ENCODE measurements at places on chromosomes 11 and 22.

DNA sequence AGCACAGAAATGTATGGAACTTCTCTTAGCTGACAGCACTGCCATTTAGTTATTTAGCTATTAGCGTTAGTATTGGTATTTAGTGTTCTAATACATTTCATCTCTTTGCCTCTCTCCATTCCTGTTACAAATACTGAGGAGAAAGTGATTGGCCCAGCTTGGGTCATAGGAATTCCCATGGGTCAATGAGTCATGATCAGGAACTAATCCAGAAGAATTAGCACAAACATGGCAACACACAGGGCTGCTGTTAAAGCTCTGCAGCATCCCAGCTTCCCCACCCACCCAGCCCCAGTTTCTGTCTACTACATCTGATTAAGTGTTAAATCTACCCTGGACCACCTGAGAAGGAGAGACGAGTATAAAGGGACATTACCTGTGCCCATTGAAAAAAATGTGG, 36.1 kb downstream of the PDGFD start:
- no peak for DNase-seq

DNA sequence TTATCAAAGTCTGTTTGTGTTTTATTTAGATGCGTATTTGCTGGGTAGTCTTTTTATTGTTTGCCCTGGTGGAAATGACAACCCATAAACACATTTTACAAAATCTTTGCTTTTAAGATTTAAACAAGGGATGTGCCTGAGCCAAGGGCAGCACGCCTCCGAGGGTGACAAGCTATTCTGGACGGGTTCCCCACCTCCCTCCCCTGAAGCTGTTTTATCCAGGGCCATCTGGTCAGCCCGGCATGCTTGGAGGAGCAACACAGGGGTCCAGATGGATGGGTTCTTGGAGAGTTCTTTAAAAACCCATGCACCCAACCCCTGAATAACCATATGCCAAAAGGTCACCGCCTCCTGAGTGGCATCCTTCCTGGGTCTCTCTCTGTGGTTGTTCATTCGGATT, 408.9 kb downstream of the OPCML start:
- DNase-seq: no peak

GRCh38 chr11:70523384-70524095, 125.2 kb downstream of the CTTN start:
- no peak for DNase-seq

- no peak for DNase-seq
Observed at GRCh38 chr11:1714908-1715885, 18.2 kb downstream of the KRTAP5-6 start.

GRCh38 chr11:128409476-128409875, 177.9 kb downstream of the ETS1 start:
- DNase-seq: no peak

DNA sequence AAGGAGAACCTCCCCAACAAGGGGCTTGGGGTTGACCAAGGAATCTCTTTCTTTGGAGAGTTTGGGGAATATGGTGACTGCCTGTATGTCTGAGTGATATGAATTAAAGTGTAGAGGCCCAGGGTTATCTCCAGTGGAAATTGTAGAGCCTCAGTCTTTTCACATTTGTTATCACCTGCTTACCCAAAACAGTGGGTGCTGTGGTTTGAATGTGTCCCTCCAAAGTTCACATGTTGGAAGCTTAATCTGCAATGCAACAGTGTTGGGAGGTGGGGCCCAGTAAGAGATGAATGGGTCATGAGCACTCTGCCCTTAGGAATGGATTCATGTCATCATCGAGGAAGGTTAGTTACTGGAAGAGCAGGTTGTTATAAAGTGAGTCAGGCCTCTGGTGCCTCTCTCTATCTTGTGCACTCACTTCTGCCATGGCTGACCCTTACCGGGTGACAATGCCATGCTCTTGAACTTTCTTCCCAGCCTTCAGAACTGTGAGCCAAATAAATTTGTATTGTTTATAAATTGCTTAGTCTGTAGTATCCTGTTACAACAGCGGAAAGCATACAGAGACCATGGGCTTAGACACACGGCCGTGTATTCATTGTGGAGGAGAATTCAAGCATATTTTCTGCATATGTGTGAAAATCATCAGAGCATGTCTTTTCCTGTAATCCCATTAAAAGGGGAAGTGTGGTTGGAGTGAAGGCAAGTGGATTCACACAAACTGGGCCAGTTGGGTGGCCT, 114.1 kb upstream of the TBCEL start:
- DNase-seq: no peak

- DNase-seq: no peak
Observed at GRCh38 chr22:17434856-17435255, 65.6 kb downstream of the CECR2 start.

- no peak for DNase-seq
Observed at GRCh38 chr11:120280600-120281051, 40.7 kb downstream of the POU2F3 start.

GRCh38 chr11:102197670-102198139, 87.5 kb downstream of the YAP1 start:
- DNase-seq: no peak

DNA sequence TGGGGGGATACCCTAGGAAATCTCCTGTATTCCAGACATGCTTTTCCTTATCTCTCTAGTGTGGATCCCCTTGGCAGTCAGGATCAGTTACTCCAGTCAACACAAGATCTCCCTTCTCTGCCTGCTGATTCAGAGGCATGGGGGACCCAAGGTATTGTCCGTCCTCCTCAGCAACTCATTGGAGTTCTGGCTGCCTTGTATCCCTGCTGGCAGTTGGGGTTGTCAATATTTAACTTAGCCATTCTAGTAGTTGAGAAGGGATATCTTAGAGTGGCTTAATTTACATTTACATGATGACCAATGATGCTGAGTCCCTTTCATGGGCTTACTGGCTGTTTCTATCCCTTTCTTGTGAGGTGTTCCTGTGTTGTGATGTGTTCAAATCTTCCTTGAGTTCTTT, 74.2 kb downstream of the GRK3 start:
- DNase-seq: no peak

DNA sequence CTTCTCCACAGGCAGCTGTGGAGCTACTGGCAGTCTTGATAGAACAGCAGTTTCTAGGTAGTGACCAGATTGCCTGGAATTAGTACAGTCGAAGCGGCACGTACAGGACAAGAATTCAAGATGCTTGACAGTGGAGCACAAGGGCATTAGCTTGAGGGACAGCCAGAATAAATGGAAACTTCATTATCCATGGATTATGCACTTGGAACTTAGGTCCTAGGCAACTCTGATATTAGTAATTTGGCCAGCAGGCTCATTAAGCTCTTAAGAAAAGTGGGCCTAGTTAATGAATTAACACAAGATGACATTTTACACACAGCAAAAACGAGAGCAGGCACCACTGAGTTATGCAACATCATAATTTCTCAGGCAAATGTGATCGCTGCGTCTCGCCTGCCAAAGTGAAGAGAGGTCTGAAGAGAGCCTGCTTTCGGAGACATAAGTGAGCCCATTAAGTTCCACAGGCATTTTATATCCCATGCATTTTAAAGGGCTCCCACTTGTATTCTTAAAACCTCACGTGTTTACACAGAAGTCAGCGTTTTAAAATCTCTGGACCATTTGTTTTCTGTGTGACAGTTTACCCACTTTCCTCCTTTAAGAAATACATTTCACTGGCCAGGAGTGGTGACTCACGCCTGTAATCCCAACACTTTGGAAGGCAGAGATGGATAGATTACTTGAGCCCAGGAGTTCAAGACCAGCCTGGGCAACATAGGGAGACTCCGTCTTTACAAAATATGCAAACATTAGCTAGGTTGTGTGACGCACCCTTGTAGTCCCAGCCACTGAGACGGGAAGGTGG, 66.2 kb downstream of the COMMD9 start:
- DNase-seq: no peak

DNA sequence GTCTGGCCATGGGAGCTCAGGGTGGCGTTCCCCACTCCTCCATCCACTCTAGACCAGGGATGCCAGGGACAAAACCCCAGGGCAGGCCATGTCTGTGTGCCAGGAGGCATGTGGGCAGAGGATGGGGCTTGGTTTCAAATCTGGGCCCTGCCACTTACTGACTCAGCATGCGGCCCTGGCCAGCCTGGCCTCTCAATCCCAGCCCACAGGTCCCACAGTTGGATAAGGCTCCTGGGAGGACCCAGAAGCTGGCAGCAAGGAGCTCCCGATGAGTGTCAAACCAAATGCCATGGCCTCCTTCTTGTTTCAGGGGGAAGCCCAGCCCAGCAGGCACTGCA, 1290.4 kb downstream of the BRD1 start:
- DNase-seq: no peak

DNA sequence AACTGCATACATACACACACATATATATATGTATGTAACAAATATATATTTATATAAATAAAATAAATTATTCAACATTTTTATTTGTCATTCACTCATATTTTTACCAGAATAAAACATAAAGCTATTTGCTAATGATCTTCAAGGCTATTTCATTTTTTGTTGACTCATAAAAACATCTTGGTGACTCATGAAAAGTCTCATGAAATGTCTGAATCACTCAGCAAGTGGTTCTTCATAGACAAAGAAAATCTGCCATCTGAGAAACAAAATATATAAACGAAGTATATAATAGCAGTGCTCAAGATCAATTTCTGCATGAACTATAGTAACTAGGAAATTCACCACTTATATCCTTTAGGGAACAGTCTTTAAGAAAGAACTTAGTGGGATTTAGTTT, 764.8 kb upstream of the FAT3 start:
- DNase-seq: no peak

DNA sequence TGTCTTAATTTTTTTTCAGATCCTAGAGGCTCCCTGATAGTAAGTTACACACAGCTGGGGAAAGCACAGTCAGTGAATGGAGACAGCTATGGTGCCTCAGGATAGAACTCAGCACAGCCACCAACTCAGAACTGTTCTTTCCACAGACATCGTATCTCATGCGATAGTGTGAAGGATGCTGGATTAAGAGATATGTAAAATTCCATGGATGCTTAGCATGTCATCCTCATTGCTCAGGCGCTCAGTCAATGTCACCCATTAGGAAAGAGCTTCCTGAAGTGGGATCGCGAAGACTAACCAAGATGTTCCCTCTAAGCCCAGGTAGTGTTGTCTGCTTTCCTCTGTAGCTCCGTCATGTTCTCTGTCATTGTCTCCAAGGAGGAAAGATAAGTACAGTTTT, 1000.4 kb downstream of the OPCML start:
- DNase-seq: no peak

- no peak for DNase-seq
Observed at GRCh38 chr11:94401773-94402265, 600 bp upstream of the GPR83 start.

GRCh38 chr11:95778699-95779098, 10.9 kb downstream of the FAM76B start:
- DNase-seq: no peak

Data from inflammatory macrophage treated with lipopolysaccharide for 1 hour (primary cell).